ENCODE measurements at places on chromosomes 1 and 21.
A peak's percentile ranks its signal among the peaks of the same experiment; 100 is the strongest.

- no peaks in the 10 kb centered on the region for H3K36me3 ChIP-seq
- no peak for DNase-seq
- H3K27ac ChIP-seq: no peak overlapping the region
These were observed 138.9 kb downstream of the SETD4 start for GRCh38 chr21:35921471-35921870.

DNA sequence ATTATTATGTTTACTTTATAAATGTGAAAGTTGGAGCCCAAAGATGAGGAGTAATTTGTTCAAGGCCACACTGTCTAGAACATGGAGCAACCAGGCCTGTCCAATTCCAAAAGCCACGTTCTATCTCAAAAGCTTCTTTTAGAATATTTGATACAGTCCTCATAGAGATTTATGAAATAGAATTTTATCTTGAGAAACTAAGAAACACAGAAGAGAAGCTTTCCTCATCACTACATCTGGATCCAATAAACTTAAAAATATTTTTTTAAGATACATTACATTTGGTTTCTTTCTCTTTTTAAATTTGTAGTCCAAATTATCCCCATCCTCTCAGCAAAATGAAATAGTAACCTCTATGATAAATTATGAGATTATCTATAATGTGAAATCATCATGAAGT, 58.9 kb downstream of the DDAH1 start:
- peaks cover 4% of the 10 kb centered on the region for H3K27me3 ChIP-seq
- no peak overlapping the region for H3K4me3 ChIP-seq

DNA sequence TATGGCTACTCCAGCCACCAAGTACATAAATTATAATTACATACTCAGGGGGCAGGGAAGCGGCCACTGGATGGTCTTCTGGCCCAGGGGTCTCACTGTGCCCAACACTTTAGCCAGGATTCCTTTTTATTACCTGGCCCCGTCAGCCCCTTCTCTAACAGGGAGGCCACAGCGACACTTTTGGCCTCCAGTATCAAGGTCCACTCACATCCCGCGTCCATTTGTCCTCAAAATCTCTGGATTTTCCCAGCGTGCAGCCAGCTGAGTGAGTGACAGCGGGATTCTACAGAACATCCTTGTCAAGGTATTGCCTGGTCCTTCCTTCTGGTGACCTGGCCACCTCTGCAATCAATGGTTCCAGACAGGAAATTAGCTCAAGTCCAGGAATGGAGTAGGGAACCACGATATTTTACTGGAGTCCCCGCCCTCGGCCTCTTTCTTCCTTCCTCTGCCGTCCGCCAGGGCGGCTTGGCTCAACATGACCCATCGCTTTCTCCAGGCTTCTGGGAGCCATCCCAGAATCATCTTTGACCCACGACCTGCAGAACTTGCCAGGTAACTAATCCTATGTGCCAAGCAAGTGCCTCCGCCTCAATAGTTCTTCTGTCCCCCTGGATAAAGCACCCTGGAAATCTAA, 2.7 kb upstream of the COL6A2 start:
- no peak overlapping the region for H3K27ac ChIP-seq
- no peaks in the 10 kb centered on the region for H3K4me1 ChIP-seq
- peaks cover 11% of the 10 kb centered on the region for H3K27me3 ChIP-seq
- H3K4me3 ChIP-seq: no peak overlapping the region

GRCh38 chr1:245256528-245256927, 101.7 kb downstream of the KIF26B start:
- H3K4me1 ChIP-seq: no peaks in the 10 kb centered on the region
- H3K36me3 ChIP-seq: no peaks in the 10 kb centered on the region
- no peak overlapping the region for H3K4me3 ChIP-seq
- DNase-seq: no peak

GRCh38 chr1:97640677-97641076, 280.2 kb downstream of the DPYD start:
- no peaks in the 10 kb centered on the region for H3K4me1 ChIP-seq
- H3K27ac ChIP-seq: no peak overlapping the region

DNA sequence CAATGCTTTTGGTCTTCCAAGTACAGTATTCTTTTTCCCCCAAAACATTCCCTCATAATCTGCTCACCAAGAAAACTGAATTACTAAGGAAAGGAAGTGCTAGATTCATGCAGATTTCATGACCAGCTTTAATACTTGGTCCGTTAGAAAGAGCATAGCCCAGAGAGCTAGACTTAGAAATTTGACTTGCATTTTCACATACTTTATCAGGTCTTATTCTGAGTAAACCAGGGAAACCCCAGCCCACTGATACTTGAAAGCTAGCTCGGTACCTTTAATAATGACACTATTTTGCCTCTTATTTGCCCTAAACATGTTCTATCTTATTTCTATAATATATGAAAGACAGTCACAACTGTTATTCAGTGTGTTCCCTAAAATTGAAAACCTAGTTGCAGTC, 204.5 kb downstream of the TTLL7 start:
- H3K27me3 ChIP-seq: no peaks in the 10 kb centered on the region
- H3K27ac ChIP-seq: no peak overlapping the region
- no peak overlapping the region for H3K4me3 ChIP-seq
- no peaks in the 10 kb centered on the region for H3K36me3 ChIP-seq
- no peaks in the 10 kb centered on the region for H3K4me1 ChIP-seq
- no peak for DNase-seq

DNA sequence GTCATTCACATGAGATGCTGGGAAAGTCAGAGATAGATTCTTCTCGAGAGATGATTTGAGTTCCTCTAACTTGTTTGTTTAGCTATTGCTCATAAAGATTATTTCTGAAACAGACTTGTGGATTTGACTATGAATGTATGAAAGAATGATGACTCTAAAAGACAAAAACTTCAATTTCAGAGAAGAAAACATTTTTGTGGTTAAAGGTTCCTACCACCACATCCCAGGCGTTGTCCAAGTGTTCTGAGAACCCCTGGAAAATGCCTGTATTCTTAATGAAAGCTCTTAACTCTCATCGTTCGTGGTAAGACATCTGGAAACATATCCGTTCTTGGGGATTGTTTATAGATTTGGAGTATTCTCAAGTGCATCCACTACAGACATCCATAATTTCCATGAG, 228.7 kb downstream of the BARHL2 start:
- no peaks in the 10 kb centered on the region for H3K27me3 ChIP-seq
- no peak overlapping the region for H3K27ac ChIP-seq
- H3K36me3 ChIP-seq: no peaks in the 10 kb centered on the region
- H3K4me3 ChIP-seq: no peak overlapping the region
- no peak for DNase-seq

DNA sequence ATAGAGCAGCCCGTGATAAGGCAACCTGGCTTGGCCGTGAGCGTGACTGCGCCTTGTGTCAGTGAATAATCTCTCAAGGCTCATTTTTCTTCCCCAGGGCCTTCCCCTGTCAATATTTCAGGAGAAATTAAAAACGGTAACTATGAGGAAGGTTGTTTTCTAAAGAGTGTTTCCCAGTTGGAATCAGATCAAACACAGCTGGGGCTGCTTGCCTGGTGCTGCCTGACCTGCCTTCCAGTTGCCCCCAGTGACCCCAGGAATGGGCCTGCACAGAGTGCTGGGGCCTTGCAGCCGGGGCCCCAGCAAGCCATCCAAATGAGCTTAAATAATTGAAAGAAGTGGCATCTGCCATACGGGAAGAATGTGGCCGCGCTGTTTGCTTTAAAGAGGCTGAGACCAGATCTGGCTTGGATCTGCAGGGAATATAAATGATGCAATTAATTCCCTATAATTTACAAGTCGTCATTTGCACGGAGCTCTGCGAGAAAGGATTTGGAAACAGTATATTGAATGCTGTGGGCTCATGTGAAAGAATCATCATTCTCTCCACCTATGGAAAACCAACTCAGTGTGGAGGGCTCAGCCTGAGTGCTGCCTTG, 203.9 kb downstream of the C1orf94 start:
- peaks cover 15% of the 10 kb centered on the region for H3K27me3 ChIP-seq
- H3K4me1 ChIP-seq: no peaks in the 10 kb centered on the region
- peak; percentile 30 for DNase-seq
- no peak overlapping the region for H3K27ac ChIP-seq

GRCh38 chr1:2631136-2632050, 1.4 kb downstream of the MMEL1 start:
- H3K27ac ChIP-seq: no peak overlapping the region
- no peaks in the 10 kb centered on the region for H3K4me1 ChIP-seq
- no peak for DNase-seq
- H3K4me3 ChIP-seq: no peak overlapping the region
- H3K27me3 ChIP-seq: peaks cover 33% of the 10 kb centered on the region
- H3K36me3 ChIP-seq: peaks cover 6% of the 10 kb centered on the region

GRCh38 chr1:114320586-114320985, 166.9 kb upstream of the SYT6 start:
- H3K27ac ChIP-seq: no peak overlapping the region
- H3K4me3 ChIP-seq: no peak overlapping the region
- H3K27me3 ChIP-seq: no peaks in the 10 kb centered on the region

- DNase-seq: no peak
- peaks cover 20% of the 10 kb centered on the region for H3K27me3 ChIP-seq
- no peaks in the 10 kb centered on the region for H3K36me3 ChIP-seq
- no peak overlapping the region for H3K27ac ChIP-seq
- H3K4me3 ChIP-seq: no peak overlapping the region
These were observed 7.6 kb downstream of the ARHGEF10L start for GRCh38 chr1:17546946-17547670.

DNA sequence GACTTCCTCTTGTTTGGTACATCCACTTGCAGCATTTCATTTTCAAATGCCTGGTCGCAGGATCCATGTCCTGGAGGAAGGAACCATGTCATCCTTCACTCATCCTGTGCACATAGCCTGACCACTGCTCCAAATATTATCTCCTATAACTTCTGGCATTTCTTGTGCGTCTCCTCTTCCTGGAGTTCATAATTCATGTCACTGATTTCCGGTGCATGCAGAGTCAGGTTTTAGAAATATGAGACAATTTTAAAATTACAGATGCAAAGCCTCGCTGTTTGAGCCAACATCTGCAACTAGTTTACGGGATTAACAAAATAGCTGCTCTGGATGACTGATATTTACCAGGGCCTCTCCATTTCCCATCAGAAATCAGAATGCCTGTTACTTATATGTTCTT, 268.1 kb downstream of the DNM3 start:
- H3K4me3 ChIP-seq: no peak overlapping the region
- no peaks in the 10 kb centered on the region for H3K36me3 ChIP-seq
- DNase-seq: no peak
- H3K27ac ChIP-seq: no peak overlapping the region
- H3K4me1 ChIP-seq: no peaks in the 10 kb centered on the region
- peaks cover 13% of the 10 kb centered on the region for H3K27me3 ChIP-seq

- H3K4me1 ChIP-seq: peaks cover 1% of the 10 kb centered on the region
- peaks cover 52% of the 10 kb centered on the region for H3K36me3 ChIP-seq
- no peaks in the 10 kb centered on the region for H3K27me3 ChIP-seq
- no peak overlapping the region for H3K4me3 ChIP-seq
- no peak for DNase-seq
- H3K27ac ChIP-seq: no peak overlapping the region
These were observed 590 bp downstream of the TMOD4 start for GRCh38 chr1:151175041-151175741.

- peak overlapping the region; percentile 97 for H3K4me3 ChIP-seq
- H3K36me3 ChIP-seq: peaks cover 49% of the 10 kb centered on the region
- peak; percentile 96 for DNase-seq
- H3K27me3 ChIP-seq: peaks cover 5% of the 10 kb centered on the region
- peaks cover 32% of the 10 kb centered on the region for H3K4me1 ChIP-seq
These were observed 1.1 kb upstream of the JUN start for GRCh38 chr1:58784758-58785441.

DNA sequence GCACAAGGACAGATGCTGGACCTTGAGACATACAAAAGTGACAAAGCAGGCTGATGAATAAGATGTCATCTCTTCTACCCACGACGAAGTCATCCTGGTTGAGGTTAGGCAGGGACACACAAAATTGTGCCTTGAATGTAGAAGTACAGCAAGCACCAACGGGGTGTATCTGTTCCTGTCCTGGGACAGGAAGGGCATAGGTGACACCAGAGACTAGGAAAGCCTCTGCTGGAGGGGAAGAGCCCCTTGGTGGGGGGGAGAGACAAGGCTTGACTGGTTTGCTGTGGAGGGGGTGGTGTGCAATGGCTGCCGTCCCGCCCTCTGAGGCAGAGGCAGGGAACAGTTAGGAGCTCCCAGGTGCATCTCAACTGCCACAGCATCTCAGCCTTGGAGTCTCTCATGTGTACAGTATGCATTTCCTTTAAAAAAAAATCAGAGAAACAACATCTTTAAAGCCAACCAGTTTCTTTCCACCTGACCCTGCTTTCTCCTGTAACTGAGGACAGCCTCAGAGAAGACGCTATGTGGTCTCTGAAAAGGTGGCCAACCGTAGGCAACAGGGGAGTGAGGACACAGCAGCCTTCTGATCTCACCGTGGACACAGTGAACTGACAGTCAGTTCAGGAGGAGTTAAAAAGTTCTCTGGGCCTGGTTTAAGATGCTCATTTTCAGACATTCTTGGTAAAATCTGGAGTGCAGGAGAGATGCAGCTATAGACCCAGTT, 17.7 kb upstream of the GFI1 start:
- H3K4me1 ChIP-seq: peaks cover 32% of the 10 kb centered on the region
- H3K27me3 ChIP-seq: no peaks in the 10 kb centered on the region
- peak; percentile 66 for DNase-seq
- peak overlapping the region; percentile 38 for H3K4me3 ChIP-seq
- H3K27ac ChIP-seq: peak overlapping the region; percentile 77

- H3K27ac ChIP-seq: no peak overlapping the region
- H3K36me3 ChIP-seq: no peaks in the 10 kb centered on the region
- H3K4me3 ChIP-seq: no peak overlapping the region
- no peaks in the 10 kb centered on the region for H3K27me3 ChIP-seq
- no peaks in the 10 kb centered on the region for H3K4me1 ChIP-seq
These were observed 442.6 kb upstream of the PRMT6 start for GRCh38 chr1:106613861-106614260.

DNA sequence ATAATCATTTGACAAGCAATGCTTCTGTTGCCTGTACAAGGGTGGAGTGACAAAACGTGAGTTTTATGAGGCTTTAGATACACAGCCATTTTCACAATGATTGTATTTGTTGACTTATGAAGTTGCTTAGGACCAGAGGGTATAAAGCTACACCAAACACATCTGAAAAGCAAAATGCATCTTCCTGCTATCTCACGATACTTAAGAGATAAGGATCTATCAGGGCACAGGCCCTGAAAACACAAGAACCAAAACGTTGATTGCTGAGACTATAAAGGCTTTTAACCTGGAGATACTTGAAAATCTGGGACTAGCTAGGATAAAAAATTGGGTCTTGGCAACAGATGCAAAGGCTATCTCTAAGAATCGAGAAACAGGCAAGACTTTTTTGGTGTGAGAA, 115.7 kb downstream of the SLC5A9 start:
- no peak overlapping the region for H3K4me3 ChIP-seq
- H3K27me3 ChIP-seq: no peaks in the 10 kb centered on the region
- no peaks in the 10 kb centered on the region for H3K4me1 ChIP-seq
- no peaks in the 10 kb centered on the region for H3K36me3 ChIP-seq
- H3K27ac ChIP-seq: no peak overlapping the region

- DNase-seq: no peak
- H3K27ac ChIP-seq: no peak overlapping the region
- H3K36me3 ChIP-seq: no peaks in the 10 kb centered on the region
- no peak overlapping the region for H3K4me3 ChIP-seq
These were observed 290.8 kb upstream of the PLXNA2 start for GRCh38 chr1:208534979-208535378.

- H3K4me3 ChIP-seq: no peak overlapping the region
- no peaks in the 10 kb centered on the region for H3K27me3 ChIP-seq
- H3K36me3 ChIP-seq: no peaks in the 10 kb centered on the region
These were observed 383.9 kb downstream of the TGFB2 start for GRCh38 chr1:218728898-218729565.

GRCh38 chr1:247419336-247419735, 3.4 kb downstream of the NLRP3 start:
- H3K27ac ChIP-seq: no peak overlapping the region
- peaks cover 31% of the 10 kb centered on the region for H3K4me1 ChIP-seq
- no peak for DNase-seq

Data from activated CD4-positive, alpha-beta T cell treated with anti-CD3 and anti-CD28 coated beads, Interleukin-2, amount 10 ng/mL, durations not matched to agents 24 days and 14 days (primary cell).